ENCODE measurements at places on chromosomes 7 and 10.

GRCh38 chr7:30908681-30909080 lies 3.0 kb upstream of the AQP1 start:
- DNase-seq: no peak

DNA sequence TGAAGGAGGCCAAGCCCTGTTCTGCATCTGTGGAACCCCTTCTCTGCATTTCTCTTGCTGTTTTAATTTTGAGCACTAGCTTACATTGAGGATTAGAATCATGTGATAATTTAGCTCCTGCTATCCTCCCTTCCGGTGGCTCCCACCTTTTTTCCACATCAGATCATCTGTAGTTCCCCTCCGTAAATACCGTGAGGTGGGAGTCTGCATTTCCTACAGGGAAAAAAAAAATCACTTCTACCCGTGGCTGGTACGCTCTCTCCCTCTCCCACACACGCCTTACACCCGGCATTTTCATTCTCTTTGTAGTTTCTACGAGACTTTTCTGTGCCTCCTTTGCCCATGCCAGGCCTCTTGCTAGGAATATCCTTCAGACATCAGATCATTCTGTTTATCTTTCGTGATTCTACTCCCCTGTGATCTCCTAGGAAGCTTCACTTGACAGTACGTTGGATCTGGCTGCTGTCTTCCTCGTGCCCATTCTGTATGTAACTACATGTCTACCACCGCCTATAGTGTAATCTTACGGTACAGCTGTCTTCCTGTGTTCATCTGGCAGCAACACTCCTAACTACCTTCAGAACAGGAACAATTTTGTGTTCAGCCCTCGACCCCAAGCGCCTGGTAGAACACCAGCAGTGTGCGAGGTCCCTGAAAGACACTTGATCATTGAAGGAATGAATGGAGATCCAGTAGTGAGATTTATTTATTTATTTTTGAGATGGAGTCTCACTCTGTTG lies 41.7 kb upstream of the OCM start:
- no peak for DNase-seq

- DNase-seq: no peak
These were observed 19.5 kb downstream of the KCNH2 start for GRCh38 chr7:150958597-150958996.

- DNase-seq: peak; percentile 53
These were observed 40.4 kb downstream of the CREB3L2 start for GRCh38 chr7:137961200-137962177.

- DNase-seq: no peak
These were observed 57.4 kb downstream of the INPP5A start for GRCh38 chr10:132595021-132595420.

DNA sequence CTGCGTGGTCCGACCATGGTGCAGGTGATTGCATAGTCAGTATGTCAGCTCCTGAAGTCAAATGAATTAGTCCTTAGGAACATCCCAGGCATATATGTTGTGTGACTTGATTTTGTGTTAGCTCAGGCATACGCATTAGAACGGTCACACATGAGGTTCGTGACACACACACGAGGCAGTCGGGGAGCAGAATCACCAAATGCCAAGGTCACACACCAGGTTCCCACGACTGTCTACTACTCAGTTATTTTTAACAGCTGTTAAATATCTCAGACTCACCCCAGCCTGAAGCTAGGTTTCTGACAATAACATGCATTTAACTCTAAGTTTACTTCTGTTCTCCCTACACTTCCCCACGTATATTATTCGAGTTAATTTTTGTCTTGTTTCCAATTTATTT lies 54.8 kb downstream of the DYNC2I1 start:
- no peak for DNase-seq

DNA sequence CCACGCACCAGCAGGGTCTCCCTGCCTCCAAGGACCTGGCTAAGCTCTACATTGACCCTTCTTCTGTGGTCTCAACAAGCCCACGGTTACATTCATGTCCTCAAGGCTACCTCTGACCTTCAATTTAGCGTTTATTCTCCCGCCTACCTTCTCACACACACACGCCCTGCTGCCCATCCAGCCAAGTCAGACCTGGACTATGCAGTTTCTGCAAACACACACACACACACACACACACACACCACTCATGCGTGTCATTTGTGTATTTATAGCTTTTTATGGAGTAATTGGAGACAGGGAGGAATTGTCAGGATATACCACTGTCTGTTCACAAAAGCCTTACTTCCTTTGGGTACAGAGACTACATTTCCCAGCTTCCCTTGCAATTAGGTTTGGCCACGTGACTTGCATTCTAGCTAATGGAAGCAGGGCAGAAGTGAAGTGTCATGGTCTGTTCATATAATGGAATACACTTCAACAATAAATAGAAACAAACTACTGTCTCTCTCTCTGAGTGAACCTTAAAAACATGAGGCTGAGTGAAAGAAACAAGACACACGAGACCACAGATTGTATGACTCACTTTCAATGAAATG lies 53.8 kb upstream of the CPXM2 start:
- peak; percentile 8 for DNase-seq

GRCh38 chr10:125770844-125771243 lies 4.8 kb downstream of the MMP21 start:
- DNase-seq: no peak

DNA sequence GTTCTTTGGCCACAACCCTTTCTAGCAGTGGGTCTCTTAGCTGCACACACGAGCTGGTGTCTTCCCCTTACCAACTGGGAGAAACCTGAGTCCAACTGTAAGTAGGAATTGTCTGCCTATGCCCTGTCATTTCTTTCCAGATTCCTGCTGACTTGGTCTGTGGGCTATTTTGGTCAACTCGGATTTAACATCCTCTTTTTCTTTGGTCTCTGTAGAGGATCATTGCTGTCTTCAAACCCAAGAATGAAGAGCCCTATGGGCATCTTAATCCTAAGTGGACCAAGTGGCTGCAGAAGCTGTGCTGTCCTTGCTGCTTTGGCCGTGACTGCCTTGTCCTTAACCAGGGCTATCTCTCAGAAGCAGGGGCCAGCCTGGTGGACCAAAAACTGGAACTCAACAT lies 10.3 kb downstream of the PI4K2A start:
- no peak for DNase-seq

GRCh38 chr7:128777156-128778123 lies 1.8 kb upstream of the OPN1SW start:
- DNase-seq: no peak

- no peak for DNase-seq
These were observed 271.1 kb downstream of the ADARB2 start for GRCh38 chr10:1465993-1466764.

DNA sequence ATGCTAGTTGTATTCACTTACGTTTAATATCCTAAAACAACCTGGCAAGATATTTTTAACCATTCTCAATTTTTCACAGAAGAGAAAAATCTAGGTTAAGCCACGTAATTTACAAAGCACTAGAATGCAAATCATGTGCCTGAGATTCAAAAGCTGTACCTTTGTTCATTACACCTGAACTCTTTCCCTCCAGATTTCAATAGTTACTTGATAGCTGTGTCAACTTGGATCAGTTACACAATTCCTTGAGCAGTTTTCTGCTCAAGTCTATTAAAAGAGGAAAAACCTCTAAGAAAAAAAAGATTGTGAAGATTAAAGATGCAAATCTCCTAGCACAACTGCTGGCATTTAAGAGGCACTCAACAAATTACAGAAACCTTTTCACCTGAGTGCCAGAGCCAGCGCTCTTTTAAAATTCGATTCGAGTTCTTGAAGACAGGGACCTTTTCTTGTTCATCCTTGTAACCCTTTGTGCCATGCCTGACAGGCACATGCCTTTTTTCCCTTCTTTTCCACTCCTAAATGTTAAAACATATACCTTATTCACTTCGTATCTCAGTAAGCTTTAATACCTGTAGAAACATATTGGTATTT lies 886 bp downstream of the NSUN6 start:
- no peak for DNase-seq

DNA sequence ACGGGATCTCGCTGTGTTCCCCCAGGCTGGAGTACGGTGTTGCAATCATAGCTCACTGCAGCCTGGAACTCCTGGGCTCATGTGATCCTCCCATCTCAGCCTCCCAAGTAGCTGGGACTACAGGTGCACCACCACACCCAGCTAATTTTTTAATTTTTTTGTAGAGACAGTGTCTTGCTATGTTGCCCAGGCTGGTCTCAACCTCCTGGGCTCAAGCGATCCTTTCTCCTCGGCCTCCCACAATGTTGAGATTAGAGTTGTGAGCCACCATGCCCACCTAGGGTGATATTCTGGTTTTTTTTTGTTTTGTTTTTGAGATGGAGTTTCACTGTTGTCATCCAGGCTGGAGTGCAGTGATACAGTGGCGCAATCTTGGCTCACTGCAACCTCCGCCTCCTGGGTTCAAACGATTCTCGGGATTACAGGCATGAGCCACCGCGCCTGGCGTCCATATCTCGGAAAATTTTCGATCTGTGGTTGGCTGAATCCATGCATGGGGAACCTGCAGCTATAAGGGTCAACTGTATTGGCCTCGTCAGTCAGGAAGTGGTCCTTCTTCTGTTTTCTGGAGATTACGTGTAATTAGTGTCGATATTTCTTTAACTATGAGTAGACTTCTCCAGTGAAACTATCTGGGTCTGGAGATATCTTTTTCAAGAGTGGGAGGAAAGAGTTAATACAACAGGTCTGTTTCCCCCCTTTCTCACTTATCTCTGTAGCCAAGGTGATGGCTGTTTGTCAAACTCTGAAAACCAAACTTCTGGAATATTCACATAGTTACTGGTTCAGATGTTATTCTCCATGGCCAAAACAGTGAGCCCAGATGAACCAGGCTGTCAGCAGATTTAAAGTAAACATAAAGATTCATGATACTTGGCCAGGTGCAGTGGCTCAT lies 21.0 kb upstream of the FIS1 start:
- no peak for DNase-seq

- DNase-seq: no peak
These were observed 249.8 kb downstream of the AUTS2 start for GRCh38 chr7:69847921-69848612.

DNA sequence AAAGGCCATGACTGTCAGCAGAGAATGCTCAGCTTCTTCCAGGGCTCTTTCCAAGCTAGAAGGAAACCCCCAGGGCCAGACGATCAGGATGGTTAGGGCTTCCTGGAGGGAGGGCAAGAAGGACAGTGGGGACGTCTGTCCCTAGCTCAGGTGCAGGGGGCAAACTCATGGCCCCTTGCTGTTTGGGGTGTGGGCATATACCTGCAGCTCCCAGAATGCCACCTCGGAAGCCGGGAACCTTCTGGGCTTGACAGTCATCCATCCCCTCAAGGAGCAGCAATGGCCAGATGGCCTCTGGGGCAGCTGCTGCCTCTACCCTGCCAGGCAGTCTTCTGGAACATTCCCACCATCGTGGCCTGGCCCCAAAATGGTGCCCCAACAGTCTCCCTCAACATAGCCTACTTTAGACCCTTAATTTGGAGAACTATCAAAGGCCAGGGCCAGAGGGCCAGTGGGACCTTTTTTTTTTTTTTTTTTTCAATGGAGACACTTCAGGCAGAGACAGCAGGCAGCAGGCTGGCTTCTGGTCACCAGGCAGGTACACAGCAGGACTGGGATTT lies 40.2 kb upstream of the ZMIZ1 start:
- no peak for DNase-seq

DNA sequence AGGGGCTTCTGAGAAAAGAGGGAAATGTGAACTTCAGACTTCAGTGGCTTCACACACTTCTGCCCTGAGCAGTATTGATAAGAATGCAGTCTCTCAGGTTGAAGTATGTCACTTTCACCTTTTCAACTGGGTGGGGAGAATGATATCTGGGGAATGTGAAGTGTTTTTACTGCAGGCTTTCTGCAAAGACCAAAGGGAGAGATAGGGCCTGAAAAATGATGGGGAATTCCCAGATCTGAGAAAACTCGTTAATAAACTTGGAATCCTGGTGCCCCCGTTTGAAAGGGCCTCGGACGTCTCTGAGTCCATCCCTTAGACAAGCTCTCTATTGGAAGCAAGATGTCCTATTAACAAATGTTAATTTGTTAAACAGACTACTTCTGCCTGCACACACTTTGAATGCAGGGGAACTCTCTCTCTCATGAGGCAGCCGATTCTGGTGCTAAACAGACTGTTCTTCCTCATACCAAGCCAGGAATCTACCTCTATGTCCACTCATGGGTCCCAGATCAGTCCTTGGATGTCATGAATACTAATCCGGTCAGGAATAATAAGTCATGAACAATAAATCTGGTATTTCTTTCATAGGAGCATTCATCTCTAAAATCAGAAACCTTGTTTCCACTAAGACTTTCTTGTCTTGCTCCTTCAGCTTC lies 193.6 kb downstream of the JCAD start:
- DNase-seq: no peak

GRCh38 chr10:77455561-77455960 lies 182.0 kb downstream of the KCNMA1 start:
- DNase-seq: no peak

DNA sequence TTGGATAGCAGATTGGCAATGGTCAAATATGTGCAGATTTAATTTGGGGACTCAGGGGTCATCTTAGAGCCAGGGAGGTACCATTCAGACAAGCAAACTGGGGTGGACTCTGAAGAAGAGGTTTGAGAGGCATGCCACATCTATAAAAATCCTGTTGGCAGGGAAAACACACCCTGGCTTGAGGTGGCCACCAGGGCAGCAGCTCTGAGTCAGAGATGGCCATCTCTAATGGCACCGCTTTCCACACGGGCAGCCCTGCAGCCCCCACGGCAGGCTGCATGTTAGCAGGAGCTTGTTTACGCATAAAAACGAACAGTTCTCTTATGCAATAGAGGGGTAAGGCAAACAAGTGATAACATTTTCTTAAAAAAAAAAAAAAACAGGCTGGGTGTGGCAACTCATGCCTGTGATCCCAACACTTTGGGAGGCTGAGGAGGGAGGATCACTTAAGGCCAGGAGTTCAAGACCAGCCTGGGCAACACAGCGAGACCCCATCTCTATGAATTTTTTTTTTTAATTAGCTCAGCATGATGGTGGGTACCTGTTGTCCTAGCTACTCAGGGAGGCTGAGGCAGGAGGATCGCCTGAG lies 14.9 kb downstream of the DLG5 start:
- DNase-seq: no peak

- no peak for DNase-seq
These were observed 5.3 kb downstream of the GALNTL5 start for GRCh38 chr7:151961536-151961935.

DNA sequence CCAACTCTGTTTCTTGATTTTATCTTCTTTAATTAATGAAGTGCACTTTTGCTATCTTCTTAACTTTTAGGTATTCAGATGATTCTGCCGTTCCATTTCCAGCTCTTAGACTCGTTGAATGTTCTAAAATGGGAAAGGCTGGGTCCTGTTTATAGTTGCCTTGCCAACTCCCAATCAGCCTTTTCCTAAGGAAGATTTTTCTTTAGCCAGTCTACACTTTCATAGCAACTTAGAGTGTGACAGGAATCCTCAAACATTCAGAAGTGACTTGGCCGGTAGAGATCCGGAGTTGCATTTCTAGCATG lies 23.0 kb upstream of the TRIL start:
- DNase-seq: no peak

DNA sequence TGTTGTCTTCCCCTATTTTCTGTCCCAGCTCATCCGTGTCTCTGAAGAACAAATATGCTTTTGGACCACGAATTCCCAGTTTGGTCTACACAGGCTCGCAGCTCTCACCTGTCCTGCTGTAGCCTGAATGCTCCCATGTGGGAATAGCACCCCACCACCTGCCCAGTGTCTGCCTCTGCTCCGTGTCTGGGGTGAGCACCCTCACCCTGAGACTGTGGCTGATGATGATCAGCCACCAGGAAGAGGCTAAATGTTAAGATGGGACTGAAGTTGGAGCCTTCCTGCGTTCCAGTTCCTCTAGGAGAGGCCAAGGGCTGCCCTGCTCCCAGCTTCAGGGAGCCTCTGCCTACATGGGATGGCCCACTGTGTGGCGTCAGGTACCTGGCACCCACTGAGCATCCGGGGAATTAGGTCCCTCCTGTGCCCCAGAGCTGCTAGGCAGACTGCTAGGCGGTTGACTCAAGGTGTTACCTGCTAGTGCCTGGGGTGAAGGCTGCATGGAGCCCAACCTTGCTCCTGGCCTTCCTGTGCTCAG lies 3.7 kb downstream of the PGAM2 start:
- no peak for DNase-seq

Data from activated CD4-positive, alpha-beta T cell treated with anti-CD3 and anti-CD28 coated beads, Interleukin-2, Interleukin-4, amounts not matched to agents 100 ng/mL and 50 ng/mL, durations not matched to agents 16 hours and 8 hours (primary cell).